ENCODE measurements at places on chromosomes 16 and 17. TPM values are rescaled to one million over a fixed set of nuclear protein-coding genes. Genes with fewer than 3 reads are reported as not detected.

TBX4 gene
- not detected for total RNA-seq

FOXJ1 gene
- 5.8 TPM for total RNA-seq

ABCA9 gene
- total RNA-seq: 0.08 TPM

PRMT7 gene
- total RNA-seq: 85.7 TPM

PRRT2 gene
- total RNA-seq: 2.3 TPM

ITGB4 gene
- total RNA-seq: 1.4 TPM

NKIRAS2 gene
- total RNA-seq: 19.8 TPM

SLC16A5 gene
- total RNA-seq: 9.1 TPM

CCL15 gene
- not detected for total RNA-seq

HOXB1 gene
- total RNA-seq: not detected

- no peak for DNase-seq
Observed at GRCh38 chr16:87725596-87726235, 40.1 kb downstream of the KLHDC4 start.

- no peak for DNase-seq
Observed at GRCh38 chr16:49854188-49854795, 1.6 kb downstream of the ZNF423 start.

- DNase-seq: no peak
Observed at GRCh38 chr17:16108871-16109270, 106.5 kb downstream of the NCOR1 start.

DNA sequence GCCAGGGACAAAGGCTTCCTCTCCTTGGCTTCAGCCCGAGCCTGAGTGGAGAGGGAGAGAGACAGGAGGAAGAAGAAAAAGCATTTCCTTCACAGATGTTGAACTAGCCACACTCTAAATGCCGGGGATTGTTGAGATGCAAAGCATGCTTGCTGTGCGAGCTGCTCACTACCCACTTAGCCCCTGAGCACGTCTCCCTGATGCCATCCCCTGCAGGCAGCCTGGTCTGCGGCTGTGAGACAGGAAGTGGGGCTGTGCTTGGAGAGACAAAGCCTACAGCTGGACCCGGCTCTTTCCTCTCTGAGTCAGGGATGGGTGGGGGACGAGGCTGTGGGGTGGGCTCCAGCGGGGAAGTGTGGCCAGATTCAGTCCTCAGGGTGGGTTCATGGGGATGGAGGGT, 13.7 kb downstream of the WNT9B start:
- no peak for DNase-seq

- DNase-seq: no peak
Observed at GRCh38 chr16:83533193-83533592, 274.6 kb upstream of the HSBP1 start.

DNA sequence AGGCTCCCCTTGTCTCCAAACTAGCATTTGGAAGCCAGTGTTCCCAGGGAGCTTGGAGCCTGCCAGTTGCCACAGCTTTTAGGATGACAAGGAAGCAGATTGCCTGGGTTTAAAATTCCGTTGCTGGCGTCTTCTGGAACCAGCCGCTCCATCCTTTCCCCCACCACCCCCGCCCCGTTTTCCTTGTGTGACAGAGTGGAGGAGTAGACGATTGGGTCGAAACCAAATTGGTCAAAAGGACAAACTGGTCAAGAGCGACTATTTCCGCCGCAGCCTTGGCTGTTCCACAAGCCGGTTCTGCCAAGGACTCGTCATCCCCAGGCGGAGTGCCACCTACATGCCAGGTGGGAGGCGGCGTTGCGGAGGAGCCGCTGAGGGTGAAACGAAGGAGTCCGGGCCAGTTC, 91.1 kb downstream of the RPA1 start:
- DNase-seq: no peak

DNA sequence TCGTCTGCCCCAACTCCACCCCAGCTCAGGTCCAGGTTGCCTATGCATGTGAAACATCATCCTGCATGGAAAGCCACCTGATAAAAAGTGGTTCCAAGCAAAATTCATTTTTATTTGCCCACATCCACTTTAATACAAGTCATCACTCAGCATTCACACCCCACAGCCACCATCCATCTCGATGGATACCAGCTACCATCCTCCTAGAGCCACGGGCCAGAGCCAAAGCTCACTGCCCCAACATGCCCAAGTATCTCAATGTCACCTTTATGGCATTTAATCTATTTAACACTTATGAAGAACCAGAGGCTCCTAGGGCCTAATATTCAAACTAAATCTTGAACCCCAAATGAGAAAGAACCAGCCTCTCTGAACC, 70.5 kb downstream of the COPRS start:
- no peak for DNase-seq

DNA sequence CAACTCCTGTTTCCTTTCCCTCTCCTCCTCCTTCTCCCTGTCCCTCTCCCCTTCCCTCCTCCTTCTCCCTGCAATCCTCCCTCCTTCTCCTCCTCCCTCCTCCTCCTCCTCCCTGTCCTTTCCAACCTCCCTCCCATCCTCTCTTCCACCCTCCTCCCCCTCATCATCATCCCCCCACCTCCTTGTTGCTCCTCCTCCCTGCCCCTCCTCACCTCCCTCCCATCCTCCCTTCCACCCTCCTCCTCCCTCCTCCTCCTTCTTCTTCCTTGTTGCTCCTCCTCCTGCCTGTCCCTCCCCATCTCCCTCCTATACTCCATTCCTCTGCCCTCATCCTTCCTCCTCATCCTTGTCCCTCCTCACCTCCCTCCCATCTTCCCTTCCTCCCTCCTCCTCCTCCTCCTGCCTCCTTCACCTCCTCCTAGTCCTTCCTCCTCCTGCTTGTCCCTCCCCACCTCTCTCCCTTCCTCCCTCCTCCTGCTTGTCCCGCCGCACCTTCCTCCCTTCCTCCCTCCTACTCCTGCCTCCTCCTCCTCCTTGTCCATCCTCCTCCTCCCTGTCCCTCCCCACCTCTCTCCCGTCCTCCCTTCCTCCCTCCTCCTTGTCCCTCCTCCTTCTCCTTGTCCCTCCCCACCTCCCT, 222.5 kb downstream of the IRF8 start:
- no peak for DNase-seq

DNA sequence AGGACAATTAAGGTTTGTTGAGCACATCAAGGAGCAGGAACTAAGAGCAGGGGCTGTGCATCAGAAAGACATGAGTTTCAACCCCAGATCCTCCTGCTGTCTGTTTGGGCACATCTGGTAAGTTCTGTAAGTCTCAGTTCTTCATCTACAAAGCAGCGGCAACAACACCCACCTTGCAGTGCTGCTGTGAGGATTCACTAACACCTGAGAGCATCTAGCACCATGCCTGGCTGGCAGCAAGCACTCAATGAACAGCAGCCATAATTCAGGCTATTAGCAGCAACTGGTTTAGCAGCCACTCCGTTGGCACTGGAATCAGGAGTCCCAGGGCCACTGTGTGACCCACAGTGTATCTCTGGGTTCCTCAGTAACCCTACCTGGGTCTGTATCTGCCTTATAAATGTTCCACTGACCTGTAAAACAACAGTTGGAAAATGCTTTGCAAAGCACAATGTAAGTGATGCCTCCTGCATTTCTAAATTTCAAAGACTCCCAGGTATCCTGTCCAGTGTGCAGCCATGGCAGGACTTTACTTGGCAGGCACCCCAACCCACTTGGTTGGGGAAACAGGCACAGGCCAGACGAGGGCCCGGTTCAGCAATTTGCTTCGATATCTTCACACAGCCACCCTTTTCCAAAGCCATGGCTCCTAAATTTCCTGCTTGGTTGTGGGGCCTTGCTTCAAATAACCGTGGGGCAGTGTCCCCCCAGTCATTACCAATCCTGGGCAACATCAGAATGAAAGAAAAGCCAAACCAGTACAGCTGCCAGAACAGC, 4.2 kb downstream of the ST3GAL2 start:
- DNase-seq: no peak

- peak; percentile 66 for DNase-seq
Observed at GRCh38 chr17:40075201-40075941, 12.6 kb downstream of the THRA start.

GRCh38 chr17:82444941-82445521, 5.5 kb downstream of the CYBC1 start:
- no peak for DNase-seq

Data from activated naive CD8-positive, alpha-beta T cell treated with anti-CD3 and anti-CD28 coated beads, Interleukin-2, amount 10 ng/mL, durations not matched to agents 7 days and 5 days (primary cell).